ENCODE measurements at places on chromosomes 1 and 21.
A peak's percentile ranks its signal among the peaks of the same experiment; 100 is the strongest.

GRCh38 chr1:179228783-179229213, 679 bp downstream of the ABL2 start:
- DNase-seq = no peak

DNA sequence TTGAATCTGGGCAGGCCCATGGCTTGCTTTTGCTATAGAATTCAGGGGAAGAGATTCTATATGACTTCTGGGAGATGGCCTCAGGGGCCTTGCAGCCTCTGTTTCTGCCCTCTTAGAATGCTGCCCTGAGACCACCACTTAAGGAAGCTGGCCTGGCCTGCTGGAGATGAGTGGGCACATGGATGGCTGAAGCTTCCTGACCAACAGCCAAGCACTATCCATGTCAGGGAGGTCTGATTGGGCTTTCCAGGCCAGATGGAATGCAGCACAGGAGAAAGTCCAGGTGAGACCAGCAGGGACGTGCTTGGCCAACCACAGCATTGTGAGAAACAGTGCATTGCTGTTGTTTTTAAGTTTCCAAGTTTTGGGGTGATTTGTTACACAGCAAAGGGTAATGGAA, 308.1 kb downstream of the PTPRU start:
- DNase-seq = no peak

DNA sequence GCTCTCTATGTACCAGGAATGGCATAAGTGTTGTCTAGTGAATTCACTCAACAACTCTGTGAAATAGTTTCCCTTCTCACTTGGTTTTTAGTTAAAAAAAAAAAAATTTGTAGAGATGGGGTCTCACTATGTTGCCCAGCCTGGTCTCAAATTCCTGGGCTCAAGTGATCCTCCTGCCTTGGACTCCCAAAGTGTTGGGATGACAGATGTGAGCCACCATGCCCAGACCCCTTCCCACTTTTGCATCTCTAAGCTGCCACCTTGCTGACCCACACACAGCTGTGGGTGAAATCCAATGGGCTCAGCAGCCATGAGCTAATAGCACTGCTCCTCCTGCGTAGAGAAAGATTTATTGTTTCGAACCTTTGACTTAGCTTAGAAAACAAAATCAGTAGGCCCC, 33.5 kb downstream of the NEK2 start:
- DNase-seq = no peak

DNA sequence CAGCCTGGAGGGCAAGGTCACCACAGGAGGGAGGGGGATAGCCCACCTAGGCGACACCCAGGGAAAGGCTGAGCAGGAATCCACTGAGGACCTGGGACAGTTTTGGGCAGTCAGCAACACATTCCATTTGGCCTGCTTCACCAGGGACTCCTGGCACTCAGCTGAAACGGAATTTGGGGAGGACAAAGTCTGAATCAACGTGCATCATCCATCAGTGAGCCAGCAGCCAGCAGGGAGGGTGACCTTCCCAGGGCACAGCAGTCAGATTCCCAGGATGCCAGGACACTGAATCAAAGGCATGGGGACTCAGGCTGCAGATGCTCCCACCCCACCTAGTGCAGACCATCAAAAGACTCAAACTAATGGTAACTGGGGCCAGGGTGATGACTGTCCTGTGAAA, 4.6 kb downstream of the SH3BP5L start:
- DNase-seq = no peak

GRCh38 chr1:147202576-147202975, 22.6 kb downstream of the FMO5 start:
- DNase-seq = no peak

DNA sequence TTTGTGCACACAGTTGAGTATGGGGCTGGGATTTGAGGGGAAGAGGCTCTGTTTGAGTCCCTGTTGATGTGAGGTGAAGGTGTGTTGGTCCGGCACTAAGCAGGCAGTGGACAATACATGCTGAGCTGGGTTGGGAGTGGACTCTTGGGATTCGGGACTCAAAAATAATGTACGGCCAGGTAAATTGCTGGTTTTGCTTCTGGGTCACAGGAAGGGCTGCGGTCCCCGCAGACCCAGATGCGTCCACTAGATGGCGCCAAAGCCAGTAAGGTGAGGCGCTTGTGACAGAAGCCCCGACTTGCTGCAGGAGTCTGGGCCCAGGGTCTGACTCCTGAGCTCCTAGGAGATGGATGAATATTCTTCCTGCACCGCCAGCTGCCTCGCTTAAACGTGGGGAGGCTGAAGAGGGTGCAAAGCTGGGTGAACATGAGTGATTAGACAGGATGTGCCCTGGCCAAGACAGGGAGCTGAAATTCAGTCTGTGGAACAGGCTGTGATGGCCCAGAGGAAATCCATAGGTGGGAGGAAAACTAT, 61.4 kb downstream of the ACBD3 start:
- DNase-seq = peak; percentile 83

Data from stimulated activated CD8-positive, alpha-beta memory T cell treated with anti-CD3 and anti-CD28 coated beads, Interleukin-4, amount 100 ng/mL, for 1 hour (primary cell).